ENCODE measurements at places on chromosomes 6 and 20. TPM values are rescaled to one million over a fixed set of nuclear protein-coding genes. Genes with fewer than 3 reads are reported as not detected.
A peak's percentile ranks its signal among the peaks of the same experiment; 100 is the strongest.

Gene GPR63
- 1.0 TPM for total RNA-seq

DNA sequence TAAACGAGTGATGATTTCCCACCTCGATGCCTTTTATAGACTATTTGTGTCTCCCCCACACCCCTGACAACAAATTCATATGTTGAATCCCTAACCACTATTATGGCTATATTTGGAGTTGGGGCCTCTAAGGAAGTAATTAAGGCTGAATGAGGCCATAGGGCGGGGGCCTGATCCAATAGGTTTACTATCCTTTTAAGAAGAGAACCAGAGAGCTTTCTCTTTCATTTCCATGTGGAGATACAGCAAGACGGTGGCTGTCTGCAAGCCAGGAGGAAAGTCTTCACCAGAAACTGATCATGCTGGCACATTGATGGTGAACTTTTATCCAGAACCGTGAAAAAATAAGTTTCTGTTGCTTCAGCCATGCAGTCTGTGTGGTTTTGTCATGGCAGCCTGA lies 38.9 kb upstream of the CLIC5 start:
- no peak for DNase-seq
- no peak overlapping the region for H3K27ac ChIP-seq
- H3K4me3 ChIP-seq: no peak overlapping the region
- H3K4me1 ChIP-seq: peaks cover 12% of the 10 kb centered on the region
- no peaks in the 10 kb centered on the region for H3K36me3 ChIP-seq

DNA sequence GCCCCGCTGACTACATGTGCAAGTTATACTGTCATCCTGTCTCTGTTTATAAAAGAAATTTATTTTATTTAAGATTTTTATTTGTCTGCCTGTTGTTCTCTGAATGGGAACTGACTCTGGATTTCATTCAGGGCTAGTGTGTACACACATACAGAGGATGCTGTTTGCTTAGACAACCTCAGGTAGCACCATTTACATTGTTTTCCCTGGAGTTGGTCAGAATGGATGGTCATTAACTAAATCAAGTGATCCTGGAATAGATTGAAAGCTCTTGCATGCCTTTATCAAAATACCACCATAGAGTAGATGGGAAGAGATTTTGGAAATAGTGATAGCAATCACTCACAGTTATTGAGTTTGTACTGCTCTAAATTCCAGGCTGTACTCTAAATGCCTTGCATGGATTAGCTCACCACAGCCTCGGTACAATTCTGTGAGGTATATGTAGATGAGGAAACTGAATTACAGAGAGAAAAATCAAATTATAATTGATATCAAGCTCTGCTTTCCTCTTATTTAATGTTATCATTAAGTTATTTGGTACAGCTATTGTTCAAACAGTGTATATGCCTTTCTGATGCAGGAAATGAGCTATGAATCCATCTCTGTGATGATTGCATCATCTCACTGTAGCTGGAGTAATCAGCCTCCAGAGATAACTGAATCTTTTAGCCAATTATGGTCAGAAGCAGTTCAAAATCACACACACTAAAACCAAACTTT lies 51.9 kb downstream of the RNF217 start:
- no peak for DNase-seq
- H3K27ac ChIP-seq: peak overlapping the region; percentile 2
- peaks cover 8% of the 10 kb centered on the region for H3K4me1 ChIP-seq
- H3K27me3 ChIP-seq: peaks cover 9% of the 10 kb centered on the region
- H3K36me3 ChIP-seq: no peaks in the 10 kb centered on the region
- no peak overlapping the region for H3K4me3 ChIP-seq

DNA sequence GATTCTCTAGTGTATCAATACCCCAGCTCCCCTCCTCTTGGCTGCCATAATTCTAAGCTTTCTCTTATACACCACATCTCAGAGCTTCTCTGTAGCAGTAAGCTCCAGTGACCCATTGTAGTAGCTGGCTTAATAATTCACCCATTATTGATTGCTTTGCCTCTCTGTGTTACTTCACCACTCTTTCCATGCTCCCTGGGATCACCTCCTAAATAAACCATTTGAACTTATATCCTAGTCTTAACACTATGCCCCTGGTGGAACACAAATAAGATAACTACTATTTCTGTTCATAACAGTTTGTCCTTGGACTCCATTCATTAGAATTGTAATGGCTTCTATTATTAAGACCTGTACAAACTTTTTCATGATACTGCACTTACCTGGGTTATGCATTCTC lies 758.9 kb downstream of the KIF16B start:
- no peaks in the 10 kb centered on the region for H3K4me1 ChIP-seq
- H3K27me3 ChIP-seq: no peaks in the 10 kb centered on the region
- H3K27ac ChIP-seq: no peak overlapping the region
- no peak overlapping the region for H3K4me3 ChIP-seq

Gene BICRAL
- total RNA-seq: 10.6 TPM

Data from activated naive CD8-positive, alpha-beta T cell treated with anti-CD3 and anti-CD28 coated beads for 36 hours (primary cell).